Stimulated activated CD8-positive, alpha-beta memory T cell treated with anti-CD3 and anti-CD28 coated beads, Interleukin-2, amount 100 ng/mL, for 1 hour (primary cell): ENCODE measurements at places on chromosomes 11 and 22.

GRCh38 chr11:71133946-71134345 is 118.4 kb downstream of the SHANK2 start:
- no peak for DNase-seq

DNA sequence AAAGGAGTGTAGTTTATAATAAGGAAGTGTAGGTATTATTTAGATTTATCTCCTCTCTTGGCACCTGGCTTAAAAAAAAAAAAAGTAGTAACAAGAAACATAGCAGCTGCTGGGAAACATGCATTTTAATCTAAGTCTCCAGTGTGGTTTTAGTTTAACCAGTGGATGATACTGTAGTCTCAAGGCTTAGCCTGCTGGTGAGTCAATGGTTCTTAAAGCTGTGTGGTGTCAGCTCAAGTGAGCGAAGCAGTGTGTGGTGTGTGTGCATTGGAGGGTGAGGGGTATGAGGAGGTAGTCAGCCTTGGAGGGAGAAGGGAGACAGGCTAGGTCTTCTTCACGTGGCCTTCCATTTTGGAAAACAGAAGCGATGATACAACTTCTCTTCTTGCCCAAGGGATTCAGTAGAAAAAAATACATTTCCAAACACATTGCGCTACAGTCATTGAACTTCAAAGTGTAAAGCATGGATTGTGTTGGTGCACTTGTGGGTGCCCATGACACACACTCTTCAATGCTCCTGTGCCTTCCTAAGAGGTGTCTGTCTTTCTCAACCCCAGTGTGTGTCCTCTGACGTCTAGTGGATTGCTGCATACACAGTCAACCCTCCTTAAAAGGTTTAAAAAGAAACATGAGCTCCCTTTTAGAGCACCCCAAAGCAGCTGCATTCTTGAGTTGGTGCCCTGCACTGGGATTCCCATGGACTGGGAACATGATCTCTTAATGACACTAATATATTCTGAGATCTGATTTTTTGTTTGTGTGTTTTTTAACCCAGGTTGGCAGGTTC is 40.1 kb downstream of the ZBTB16 start:
- DNase-seq = no peak

DNA sequence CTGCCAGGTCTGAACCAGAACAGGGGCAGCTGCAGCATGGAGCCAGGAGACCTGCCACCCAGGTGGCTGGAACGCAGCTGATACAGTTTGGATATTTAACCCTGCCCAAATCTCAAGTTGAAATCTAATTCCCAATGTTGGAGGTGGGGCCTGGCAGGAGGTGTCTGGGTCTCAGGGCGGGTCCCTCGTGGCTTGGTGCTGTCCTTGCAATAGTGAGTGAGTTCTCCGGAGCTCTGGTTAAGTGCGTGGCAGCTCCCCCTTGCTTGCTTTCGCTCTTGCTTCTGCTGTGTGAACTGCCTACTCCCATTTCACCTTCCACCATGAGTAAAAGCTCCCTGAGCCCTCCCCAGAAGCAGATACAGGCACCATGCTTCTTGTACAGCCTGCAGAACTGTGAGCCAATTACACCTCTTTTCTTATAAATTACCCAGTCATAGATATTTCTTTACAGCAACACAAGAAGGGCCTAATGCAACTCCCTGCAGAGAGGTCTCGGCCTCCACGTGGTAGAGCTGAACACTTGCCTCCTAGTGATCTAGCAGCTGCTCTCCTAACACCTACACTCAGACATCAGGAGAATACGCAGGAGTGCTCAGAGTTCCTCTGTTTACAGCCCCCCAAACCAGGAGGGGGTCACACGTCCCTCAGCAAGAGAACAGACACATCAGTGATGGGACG is 203.7 kb downstream of the CTTN start:
- DNase-seq = no peak

- DNase-seq = no peak
Measured at GRCh38 chr22:38921120-38921519, 36.3 kb upstream of the APOBEC3A start.

GRCh38 chr22:29330753-29331152 is 15.3 kb upstream of the RASL10A start:
- DNase-seq = no peak

GRCh38 chr11:83831929-83832328 is 545.8 kb upstream of the CCDC90B start:
- DNase-seq = no peak

DNA sequence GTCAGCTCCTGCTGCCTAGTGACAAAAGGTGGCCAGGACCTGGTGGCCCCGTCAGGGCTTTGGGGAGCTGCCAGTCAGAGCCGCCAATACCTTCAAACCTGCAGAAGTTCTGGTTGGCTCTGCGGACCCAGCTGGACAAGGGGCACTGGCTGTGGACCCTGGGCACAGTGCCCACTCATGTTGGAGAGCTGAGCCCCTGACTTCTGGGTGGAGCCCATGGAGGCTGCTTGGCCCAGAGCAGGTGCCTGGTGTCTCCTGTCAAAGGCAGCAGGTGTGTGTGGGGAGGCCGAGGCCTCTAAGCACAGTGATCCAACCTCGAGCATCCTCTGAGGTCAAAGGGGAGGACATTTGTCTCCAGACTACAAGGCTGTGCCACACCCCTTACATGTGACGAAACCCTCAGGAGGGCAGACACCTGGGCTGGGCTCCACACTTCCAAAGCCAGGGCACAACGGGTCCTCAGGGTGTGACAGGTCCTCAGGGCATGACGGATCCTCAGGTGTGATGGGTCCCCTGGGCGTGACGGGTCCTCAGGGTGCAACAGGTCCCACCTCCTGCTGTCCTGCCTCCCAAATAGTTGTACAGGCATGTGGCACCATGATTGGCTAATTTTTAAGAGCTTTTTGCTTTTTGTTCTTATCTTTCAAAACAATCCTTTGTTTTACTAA is 37.0 kb downstream of the MUC2 start:
- no peak for DNase-seq

GRCh38 chr22:20216863-20217499 is 51.1 kb downstream of the RTN4R start:
- no peak for DNase-seq

DNA sequence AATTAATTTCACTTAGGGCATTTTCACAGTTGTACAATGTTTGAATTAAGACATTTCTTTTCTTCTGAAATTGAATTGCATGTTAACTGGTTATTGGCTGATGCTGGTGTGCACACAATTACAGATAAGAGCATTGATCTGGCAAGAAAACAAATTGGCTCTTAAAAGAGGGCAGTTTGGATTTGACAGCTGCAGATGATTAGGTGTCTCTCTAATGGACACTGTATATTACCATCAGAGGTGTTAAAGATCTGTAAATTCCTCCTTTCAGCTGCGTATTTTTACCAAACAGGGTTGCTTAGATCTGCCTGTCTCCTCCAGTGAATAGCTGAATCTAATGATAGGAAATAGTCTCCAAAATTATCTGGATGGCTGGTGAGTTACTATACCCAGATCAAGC is 198.5 kb downstream of the BLID start:
- no peak for DNase-seq

DNA sequence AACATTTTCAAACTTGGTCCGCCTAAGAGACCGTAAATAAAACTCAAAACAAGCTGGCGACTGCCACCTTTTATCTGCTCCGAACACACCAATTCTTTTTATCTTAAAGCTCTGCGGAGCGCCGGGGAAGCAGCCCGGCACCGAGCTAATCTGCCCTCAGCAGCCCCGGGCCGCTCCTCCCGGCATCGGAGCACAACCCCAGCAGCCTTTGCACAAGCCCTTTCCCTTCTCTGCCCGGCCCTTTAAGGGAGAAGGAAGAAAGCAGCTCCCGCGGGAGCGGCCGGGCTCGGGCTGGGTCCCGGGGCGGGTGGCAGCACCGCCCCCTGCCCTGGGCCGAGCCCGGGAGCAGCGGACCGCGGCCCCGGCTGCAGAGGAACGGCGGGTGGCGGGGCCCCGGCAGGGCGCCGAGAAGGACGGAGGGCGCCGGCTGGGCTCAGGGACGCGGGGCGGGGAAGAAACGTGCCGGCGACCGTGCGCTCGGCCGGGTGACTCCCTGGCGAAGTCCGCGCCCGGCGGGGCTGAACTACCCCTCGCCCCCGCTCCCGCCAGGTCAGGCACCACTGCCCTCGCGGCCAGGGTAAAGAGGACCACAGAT is 133.6 kb upstream of the C11orf58 start:
- DNase-seq = no peak

GRCh38 chr11:20243974-20244373 is 83.7 kb upstream of the DBX1 start:
- DNase-seq = no peak

DNA sequence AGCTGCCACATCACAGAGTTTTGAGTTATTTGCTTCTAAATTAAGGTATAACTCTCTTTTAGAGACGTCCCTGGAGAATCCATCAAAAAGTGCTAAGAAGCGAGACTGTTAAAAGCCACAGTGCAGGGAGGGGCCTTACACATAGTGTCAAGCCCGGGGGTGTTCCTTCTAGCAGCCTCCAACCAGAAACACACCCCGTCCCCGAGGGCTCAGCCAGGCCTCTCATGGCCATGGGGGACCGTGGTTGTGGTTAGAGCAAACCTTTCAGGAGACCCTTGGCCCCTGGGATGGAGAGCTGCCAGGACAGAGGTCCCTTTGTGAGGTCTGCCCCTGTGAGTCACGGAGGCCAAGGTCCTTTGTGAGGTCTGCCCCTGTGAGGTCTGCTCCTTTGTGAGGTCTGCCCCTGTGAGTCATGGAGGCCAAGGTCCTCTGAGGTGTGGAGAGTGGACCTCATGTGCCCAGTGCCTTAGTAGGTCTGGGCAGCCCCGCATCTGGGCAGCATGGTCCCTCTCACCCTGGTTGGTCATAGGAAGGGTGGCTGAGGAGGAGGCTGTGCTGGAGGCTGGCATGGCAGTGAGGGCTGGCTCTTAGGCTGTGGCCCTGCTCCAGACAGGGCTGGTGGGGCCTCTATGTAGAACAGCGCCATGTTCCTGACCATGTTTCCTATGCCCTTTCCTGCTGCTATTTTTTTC is 5.4 kb downstream of the GNAZ start:
- no peak for DNase-seq

DNA sequence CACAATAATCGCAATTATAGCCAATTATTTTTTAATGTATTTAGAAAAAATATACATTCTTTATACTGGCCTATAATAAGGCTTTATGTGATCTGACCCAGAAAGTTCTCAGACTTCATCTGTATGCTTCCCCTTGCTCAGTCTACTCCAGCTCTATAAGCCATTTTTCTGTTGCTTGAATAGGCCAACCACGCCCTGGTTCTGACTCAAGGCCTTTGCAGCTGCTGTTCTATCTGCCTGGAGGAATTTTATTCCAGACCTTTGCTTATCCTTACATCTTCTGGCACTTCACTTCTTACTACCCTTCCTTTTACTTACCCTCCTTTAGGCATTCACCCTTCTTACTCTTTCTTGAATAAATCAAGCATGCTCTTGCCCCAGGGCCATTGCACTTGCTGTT is 54.9 kb upstream of the PDE3B start:
- DNase-seq = no peak

- DNase-seq = no peak
Measured at GRCh38 chr11:13495929-13496328, at the start of gene PTH. Gene PTH (minus strand): TSS chr11:13495997. CDS start chr11:13492855, 3,142 bp downstream.

DNA sequence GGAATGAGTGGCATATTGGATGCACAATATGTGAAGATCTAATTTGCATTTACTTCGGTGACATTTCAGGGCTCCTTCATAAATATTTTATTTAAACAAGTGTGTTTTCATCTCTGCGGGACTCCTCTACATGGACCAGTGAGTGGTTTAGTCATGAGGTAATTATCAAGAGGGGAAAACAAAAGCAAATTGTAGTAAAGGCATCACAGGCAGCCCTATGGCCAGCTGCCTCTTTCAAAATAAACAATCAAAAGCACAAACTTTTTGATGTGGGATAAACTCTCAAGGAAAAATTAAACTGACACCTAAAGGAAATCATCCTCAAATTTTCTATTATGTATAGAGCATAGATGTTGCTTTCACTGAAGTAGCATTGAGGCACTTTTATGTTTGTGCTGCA is 6.0 kb downstream of the SYT9 start:
- DNase-seq = no peak

DNA sequence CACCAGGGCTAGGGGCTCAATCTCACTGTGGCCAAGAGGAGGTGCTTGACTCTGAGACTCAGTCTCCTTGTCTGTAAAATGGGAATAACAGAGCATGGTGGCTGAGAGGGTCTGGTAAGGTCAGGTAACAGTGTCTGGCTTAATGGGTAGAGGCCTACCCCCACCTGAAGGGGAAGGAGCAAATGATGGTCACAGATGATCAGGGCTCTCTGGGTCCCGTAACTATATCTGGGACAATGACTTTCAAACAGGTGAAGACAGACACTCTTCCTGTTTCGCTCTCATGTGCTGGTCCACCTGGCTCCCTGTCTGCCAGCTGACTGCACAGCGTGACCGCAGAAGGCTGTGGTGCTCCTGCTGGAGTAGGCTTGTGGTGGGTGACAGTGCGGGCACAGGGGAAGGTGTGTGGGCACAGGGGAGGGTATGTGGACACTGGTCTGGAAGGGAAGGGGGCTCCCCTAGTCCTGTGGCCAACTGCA is 4.0 kb downstream of the A4GALT start:
- DNase-seq = no peak

DNA sequence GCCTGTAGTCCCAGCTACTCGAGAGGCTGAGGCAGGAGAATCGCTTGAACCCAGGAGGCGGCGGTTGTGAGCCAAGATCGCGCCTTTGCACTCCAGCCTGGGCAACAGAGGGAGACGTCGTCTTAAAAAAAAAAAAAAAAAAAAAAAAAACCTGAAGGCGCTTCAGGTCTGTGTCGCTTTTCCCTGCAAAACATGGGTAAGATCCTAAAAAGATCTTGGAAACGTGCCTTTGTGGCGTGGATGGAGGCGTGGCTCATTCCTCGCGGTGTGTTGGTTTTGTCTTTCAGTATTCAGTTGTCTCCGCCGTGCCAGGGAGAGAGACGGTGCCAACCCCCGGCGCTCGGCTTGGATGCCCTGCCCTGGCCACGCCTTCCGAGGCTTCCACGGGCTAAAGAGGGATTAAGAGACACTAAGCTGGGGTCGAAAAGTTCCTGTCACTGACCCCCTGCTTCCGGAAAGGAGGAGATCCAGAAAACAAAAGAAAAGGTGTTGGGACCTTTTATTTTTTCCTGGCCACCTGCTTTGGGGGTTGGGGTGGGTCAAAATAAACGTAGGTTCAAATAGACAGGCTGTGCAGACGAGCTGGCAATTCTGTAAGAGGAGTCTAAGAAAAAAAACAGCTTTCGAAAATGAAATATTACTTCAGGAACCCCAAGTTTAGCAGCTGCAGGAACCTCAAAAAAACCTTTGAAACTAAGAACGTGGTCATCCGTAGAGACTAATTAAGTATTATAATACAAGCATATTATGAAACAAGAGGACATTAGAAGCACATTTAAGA is 1.1 kb upstream of the SLC35F2 start:
- DNase-seq = no peak

- DNase-seq = no peak
Measured at GRCh38 chr11:100619484-100619883, 67.6 kb upstream of the ARHGAP42 start.

- DNase-seq = no peak
Measured at GRCh38 chr11:74721479-74721835, 9.8 kb downstream of the CHRDL2 start.

- DNase-seq = no peak
Measured at GRCh38 chr11:44847316-44847715, 103.4 kb downstream of the TP53I11 start.

DNA sequence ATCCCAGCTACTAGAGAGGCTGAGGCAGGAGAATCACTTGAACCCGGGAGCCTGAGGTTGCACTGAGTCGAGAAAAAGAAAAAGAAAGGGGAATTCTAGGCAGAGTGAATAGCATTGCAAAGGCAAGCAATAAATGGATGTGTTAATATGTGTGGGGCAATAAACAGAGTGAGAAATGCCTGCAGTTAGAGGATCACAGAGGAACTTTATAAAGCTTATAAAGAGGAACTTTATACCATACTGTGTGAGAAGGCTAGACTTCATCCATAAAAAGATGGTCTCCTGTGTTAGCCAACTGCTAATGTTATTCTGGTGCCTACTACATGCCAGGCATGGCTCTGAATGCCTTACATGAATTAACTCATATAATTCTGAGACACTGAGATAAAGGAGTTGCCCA is 841 bp downstream of the B3GNT6 start:
- no peak for DNase-seq
